ENCODE measurements at places on chromosomes 11 and 22.

DNA sequence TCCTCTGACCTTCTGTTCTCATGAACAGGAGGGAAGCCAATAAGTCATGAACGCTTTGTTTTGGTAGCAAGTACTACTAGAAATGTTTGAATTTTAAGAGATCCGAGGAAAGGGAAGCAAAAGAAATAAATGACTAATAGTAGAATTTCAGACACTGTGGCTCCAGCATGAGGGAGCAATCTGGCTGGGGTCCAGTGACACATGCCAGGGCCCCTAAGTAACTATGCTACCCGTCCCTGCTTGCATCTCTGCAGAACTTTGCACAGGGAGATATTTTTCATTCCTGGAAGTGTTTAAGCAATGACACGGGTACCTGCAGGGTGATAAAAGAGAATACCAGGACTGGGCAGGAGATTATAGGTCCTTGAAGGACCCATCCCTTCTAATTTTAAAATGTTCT lies 7.3 kb upstream of the ADAMTS8 start:
- H3K27me3 ChIP-seq: peaks cover 2% of the 10 kb centered on the region
- no peak overlapping the region for H3K27ac ChIP-seq
- peaks cover 12% of the 10 kb centered on the region for H3K4me1 ChIP-seq
- H3K4me3 ChIP-seq: no peak overlapping the region
- DNase-seq: no peak

- H3K36me3 ChIP-seq: no peaks in the 10 kb centered on the region
- H3K4me3 ChIP-seq: no peak overlapping the region
- no peaks in the 10 kb centered on the region for H3K27me3 ChIP-seq
- H3K27ac ChIP-seq: no peak overlapping the region
- no peak for DNase-seq
Measured at GRCh38 chr11:32713496-32713895, 81.0 kb downstream of the CCDC73 start.

GRCh38 chr11:35142481-35143075 lies 3.6 kb downstream of the CD44 start:
- H3K36me3 ChIP-seq: peaks cover 47% of the 10 kb centered on the region
- peak overlapping the region; percentile 81 for H3K27ac ChIP-seq
- DNase-seq: no peak
- H3K4me3 ChIP-seq: peak overlapping the region; percentile 88
- peaks cover 74% of the 10 kb centered on the region for H3K4me1 ChIP-seq
- no peaks in the 10 kb centered on the region for H3K27me3 ChIP-seq

DNA sequence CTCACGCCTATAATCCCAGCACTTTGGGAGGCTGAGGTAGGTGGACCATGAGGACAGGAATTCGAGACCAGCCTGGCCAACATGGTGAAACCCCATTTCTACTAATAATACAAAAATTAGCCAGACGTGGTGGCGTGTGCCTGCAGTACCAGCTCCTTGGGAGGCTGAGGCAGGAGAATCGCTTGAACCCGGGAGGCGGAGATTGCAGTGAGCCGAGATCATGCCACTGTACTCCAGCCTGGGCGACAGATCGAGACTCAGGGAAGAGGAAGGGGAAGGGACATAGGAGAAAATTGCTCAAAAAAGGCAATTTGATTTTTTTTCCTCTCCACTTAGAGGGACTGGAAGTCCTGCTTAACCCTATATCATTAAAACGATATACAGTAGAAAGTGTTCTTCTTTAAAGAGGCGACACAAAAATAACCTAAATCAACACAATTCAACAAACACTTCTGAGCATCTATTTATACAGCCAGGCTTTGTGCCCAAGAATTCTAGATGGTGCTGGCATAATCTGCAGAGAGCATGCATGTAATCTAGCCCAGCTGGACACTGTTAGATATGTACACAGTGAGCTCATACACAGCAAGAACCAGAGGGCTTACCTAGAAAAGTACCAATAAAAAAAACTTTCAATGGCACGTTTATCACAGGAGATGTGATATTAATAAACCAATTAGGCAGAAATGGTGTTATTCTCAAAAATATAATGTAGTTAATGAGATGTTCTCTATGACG lies 20.9 kb upstream of the DENND5A start:
- H3K4me1 ChIP-seq: no peaks in the 10 kb centered on the region
- peaks cover 6% of the 10 kb centered on the region for H3K36me3 ChIP-seq
- no peak overlapping the region for H3K27ac ChIP-seq
- H3K27me3 ChIP-seq: no peaks in the 10 kb centered on the region
- no peak overlapping the region for H3K4me3 ChIP-seq

DNA sequence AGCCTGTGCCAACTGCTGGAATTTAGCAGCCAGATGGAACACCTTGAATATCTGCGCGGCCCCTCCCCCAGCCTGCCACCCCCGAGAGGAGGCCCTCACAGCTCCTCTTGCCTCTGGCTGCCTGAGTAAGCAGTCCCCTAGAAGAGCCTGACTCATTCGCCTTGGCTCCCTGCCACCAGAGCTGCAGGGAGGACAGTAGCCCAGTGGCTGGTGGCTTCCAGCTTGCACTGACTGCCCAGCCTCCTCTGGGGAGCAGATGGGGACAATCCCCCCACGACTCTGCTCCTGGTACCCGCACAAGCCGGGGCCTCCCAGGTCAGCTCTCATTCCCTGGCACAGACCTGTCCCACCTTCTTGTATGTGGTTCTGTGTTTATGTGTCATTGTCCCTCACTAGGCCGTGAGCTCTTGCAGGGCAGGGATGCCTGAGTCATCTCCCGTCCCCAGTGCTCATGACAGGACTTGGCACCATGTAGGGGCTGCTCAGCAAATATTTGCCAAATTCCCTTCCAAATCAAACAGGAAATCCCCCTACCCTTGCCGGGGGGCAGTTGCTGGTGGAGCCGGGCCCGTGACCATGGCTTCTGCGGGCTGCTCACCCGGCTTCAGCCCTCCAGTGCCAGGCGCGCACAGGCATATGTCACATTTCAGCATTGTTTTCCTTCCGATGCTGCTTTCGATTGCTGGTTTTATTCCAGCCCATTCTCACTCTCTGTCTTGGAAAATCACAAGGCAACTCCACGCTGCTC lies 43.6 kb downstream of the CACNG2 start:
- H3K4me3 ChIP-seq: no peak overlapping the region
- no peaks in the 10 kb centered on the region for H3K4me1 ChIP-seq
- peaks cover 4% of the 10 kb centered on the region for H3K27me3 ChIP-seq

- DNase-seq: no peak
- no peaks in the 10 kb centered on the region for H3K27me3 ChIP-seq
- H3K4me1 ChIP-seq: no peaks in the 10 kb centered on the region
- H3K4me3 ChIP-seq: no peak overlapping the region
Measured at GRCh38 chr11:68432874-68433273, 27.7 kb upstream of the PPP6R3 start.

- H3K4me3 ChIP-seq: no peak overlapping the region
- peaks cover 32% of the 10 kb centered on the region for H3K36me3 ChIP-seq
- no peaks in the 10 kb centered on the region for H3K27me3 ChIP-seq
- no peak for DNase-seq
Measured at GRCh38 chr11:47532597-47533213, 20.2 kb downstream of the CELF1 start.

GRCh38 chr11:27372164-27372563 lies 9.1 kb upstream of the CCDC34 start:
- H3K27me3 ChIP-seq: no peaks in the 10 kb centered on the region
- no peak overlapping the region for H3K4me3 ChIP-seq
- H3K4me1 ChIP-seq: no peaks in the 10 kb centered on the region
- no peak overlapping the region for H3K27ac ChIP-seq
- no peaks in the 10 kb centered on the region for H3K36me3 ChIP-seq

GRCh38 chr11:35614939-35615569 lies 3.2 kb upstream of the FJX1 start:
- no peak overlapping the region for H3K4me3 ChIP-seq
- H3K36me3 ChIP-seq: no peaks in the 10 kb centered on the region
- no peak overlapping the region for H3K27ac ChIP-seq
- H3K4me1 ChIP-seq: peaks cover 17% of the 10 kb centered on the region

DNA sequence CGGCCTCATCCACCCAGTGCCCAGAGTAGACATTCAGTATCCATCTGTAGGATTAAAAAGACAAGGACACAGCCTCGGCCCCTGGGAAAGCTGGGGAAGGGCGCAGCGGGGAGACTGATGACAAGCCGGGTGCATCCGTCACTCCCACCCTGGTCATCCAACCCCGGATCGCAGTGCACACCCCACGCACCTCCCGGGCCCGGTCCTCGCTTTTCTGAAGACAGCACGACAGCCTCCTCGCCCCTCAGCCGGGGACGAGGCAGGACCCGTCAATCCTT lies 1.1 kb downstream of the FCHSD2 start:
- H3K4me1 ChIP-seq: peaks cover 24% of the 10 kb centered on the region
- DNase-seq: peak; percentile 9
- H3K27ac ChIP-seq: peak overlapping the region; percentile 98
- no peaks in the 10 kb centered on the region for H3K27me3 ChIP-seq
- peaks cover 9% of the 10 kb centered on the region for H3K36me3 ChIP-seq

DNA sequence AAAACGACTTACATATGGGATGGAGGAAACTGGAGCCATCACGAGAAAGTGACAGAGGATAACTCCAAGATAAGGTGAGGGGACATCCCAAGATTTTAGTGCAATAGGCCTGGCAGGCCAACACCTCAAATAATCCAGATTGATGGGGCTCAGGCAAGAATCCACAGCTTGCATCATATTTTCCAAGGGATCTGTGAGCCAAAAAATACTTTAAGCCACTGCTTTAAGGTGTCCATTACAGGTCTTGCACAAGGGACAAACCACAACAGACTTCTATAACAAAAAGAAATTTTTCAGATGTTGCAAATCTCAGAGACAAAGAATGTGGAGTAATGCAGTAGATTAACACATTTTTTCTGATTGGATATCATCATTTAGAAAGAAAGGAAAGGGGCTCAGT lies 45.6 kb downstream of the DENND5A start:
- H3K27ac ChIP-seq: no peak overlapping the region
- no peak for DNase-seq
- peaks cover 3% of the 10 kb centered on the region for H3K4me1 ChIP-seq

GRCh38 chr11:540583-541432 lies 3.5 kb downstream of the LRRC56 start:
- no peak for DNase-seq
- H3K27ac ChIP-seq: no peak overlapping the region
- H3K36me3 ChIP-seq: no peaks in the 10 kb centered on the region
- H3K4me3 ChIP-seq: no peak overlapping the region
- H3K27me3 ChIP-seq: no peaks in the 10 kb centered on the region

DNA sequence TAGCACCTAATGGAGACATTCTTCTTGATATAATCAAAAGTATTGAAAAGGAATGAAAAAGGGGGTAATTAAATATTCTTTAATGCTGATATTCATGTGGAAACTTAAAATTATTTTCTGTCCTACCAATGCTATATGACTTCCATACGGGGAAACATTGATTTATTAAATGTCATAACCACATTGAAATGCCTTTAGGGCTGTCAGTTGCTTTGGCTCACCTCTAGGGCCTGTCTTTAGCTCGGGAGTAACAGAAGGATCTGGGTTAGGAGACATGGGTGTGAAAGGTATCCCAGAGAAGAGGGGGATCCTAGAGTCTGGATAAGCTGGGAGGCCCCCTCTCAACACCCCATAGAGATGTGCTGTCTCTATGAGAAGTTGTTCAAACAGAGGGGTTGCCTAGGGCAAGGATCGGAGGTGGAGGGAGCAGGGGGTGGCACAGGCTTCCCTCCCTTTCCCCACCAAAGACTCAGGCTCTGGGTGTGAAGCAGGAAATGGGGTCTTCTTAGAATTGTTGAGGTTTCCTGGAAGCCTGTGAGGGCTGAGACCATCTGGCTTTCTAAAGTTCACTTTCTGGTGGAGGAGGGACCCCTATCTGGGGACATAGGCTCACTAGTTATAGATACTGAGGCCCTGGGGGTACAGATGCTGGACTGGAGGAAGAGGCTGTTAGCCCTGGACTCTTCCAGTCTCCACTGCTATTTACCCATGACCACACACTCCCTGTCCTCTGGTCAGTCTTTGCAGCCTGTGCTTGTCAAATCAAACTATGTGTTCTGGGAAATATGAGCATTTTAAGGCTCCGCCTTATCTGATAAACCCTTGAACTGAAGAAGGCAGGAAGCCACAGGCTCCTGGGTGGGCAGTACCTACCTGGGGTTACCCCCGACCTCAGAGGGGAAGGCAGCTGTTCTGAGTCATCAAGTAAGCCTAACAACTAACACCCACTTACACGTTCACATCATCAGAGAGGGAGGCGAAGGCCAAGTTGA lies 55.8 kb upstream of the RRAS2 start:
- peaks cover 18% of the 10 kb centered on the region for H3K4me1 ChIP-seq
- no peaks in the 10 kb centered on the region for H3K27me3 ChIP-seq
- DNase-seq: peak; percentile 85
- peak overlapping the region; percentile 4 for H3K27ac ChIP-seq
- H3K36me3 ChIP-seq: no peaks in the 10 kb centered on the region
- no peak overlapping the region for H3K4me3 ChIP-seq

DNA sequence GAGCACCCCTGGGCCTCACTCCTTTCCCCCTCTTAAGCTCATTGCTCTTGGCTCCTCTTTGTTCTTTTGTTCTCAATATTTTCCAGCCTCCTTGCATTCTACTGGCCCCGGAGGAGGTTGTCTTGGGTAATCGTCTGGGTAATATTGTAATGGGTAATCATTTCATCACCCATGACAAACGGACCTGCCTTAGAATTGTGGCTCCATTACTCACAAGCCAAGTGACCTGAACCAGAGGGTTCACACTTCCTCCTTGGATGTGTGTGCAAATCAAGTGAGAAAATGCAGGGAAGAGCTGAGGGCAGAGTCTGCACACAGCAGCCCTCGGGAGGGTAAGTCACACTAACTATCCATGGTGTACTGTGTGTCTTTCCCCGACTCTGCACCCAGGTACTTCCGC lies 305.0 kb downstream of the BUD13 start:
- no peaks in the 10 kb centered on the region for H3K36me3 ChIP-seq
- no peak for DNase-seq
- no peaks in the 10 kb centered on the region for H3K4me1 ChIP-seq
- H3K27me3 ChIP-seq: no peaks in the 10 kb centered on the region
- no peak overlapping the region for H3K27ac ChIP-seq

GRCh38 chr11:102426000-102426399 lies 26.6 kb downstream of the TMEM123 start:
- no peaks in the 10 kb centered on the region for H3K27me3 ChIP-seq
- peaks cover 60% of the 10 kb centered on the region for H3K4me1 ChIP-seq
- DNase-seq: no peak
- H3K36me3 ChIP-seq: peaks cover 14% of the 10 kb centered on the region
- H3K27ac ChIP-seq: no peak overlapping the region

GRCh38 chr11:68031144-68031464 lies 623 bp downstream of the NDUFS8 start:
- peaks cover 22% of the 10 kb centered on the region for H3K36me3 ChIP-seq
- no peaks in the 10 kb centered on the region for H3K27me3 ChIP-seq
- H3K4me1 ChIP-seq: peaks cover 46% of the 10 kb centered on the region
- no peak for DNase-seq
- peak overlapping the region; percentile 79 for H3K4me3 ChIP-seq

DNA sequence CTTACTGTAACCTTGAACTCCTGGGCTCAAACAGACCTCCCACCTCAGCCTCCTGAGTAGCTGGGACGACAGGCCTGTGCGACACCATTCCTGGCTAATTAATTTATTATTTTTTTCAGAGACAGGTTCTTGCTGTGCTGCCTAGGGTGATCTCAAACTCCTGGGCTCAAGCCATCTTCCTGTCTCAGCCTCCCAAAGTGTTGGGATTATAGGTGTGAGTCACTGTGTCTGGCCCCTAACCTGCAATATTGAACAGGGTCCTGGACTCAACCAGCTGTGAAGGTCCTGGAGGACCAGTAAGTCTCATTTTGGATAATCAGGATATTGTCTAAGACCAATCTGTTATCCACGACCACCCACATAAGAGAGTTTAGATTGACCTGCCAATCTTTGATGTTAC lies 15.2 kb downstream of the CCDC134 start:
- H3K4me1 ChIP-seq: no peaks in the 10 kb centered on the region
- no peak overlapping the region for H3K27ac ChIP-seq
- H3K27me3 ChIP-seq: no peaks in the 10 kb centered on the region
- no peak overlapping the region for H3K4me3 ChIP-seq
- no peak for DNase-seq

Measured in CD4-positive, alpha-beta T cell (primary cell).